ENCODE measurements at places on chromosomes 7 and 10. TPM values are rescaled to one million over a fixed set of nuclear protein-coding genes. Genes with fewer than 3 reads are reported as not detected.

- no peak for DNase-seq
- H3K36me3 ChIP-seq = no peaks in the 10 kb centered on the region
- H3K27me3 ChIP-seq = no peaks in the 10 kb centered on the region
- H3K4me3 ChIP-seq = peak overlapping the region; percentile 5
These were observed 92.0 kb downstream of the ZFAND4 start for GRCh38 chr10:45580371-45581215.

Gene GPR15LG
- 0.44 TPM for total RNA-seq

GRCh38 chr7:80918909-80919721 lies at the start of gene SEMA3C:
Gene SEMA3C (minus strand): TSS chr7:80919051. CDS start chr7:80916781, 2,270 bp downstream.
- peak; percentile 92 for DNase-seq
- H3K27ac ChIP-seq = no peak within 1 kb of the TSS
- H3K4me1 ChIP-seq = no peaks in the 10 kb centered on the region
- peak within 1 kb of the TSS; percentile 74 for H3K4me3 ChIP-seq

DNA sequence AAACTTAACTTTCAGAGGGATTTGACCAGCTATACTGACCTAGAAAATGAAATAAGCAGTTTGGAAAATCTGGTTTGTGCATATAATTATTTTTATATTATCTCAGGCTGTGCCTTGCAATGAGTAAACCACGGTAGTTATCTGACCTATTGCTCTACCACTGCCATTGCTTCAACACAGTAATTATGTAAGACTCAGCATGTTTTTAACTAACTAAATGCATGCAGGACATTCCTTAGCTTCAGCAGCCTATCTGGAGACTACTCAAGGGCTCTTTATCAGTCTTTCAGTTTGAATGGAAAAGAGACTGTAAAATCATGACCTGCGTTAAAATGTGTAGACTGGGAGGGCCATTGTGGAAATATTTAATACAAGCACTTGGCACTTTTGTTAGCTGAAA lies 22.5 kb downstream of the CHN2 start:
- no peaks in the 10 kb centered on the region for H3K27me3 ChIP-seq
- no peak overlapping the region for H3K4me3 ChIP-seq
- H3K27ac ChIP-seq = no peak overlapping the region
- no peak for DNase-seq
- peaks cover 18% of the 10 kb centered on the region for H3K4me1 ChIP-seq
- no peaks in the 10 kb centered on the region for H3K36me3 ChIP-seq

Gene NAPEPLD
- 26.0 TPM for total RNA-seq

- no peaks in the 10 kb centered on the region for H3K4me1 ChIP-seq
- no peak overlapping the region for H3K4me3 ChIP-seq
- no peaks in the 10 kb centered on the region for H3K36me3 ChIP-seq
- DNase-seq = no peak
These were observed 166.2 kb downstream of the EXOC4 start for GRCh38 chr7:133419041-133419440.

Gene TAS2R5
- 2.5 TPM for total RNA-seq

Gene RBP4
- 77.4 TPM for total RNA-seq

DNA sequence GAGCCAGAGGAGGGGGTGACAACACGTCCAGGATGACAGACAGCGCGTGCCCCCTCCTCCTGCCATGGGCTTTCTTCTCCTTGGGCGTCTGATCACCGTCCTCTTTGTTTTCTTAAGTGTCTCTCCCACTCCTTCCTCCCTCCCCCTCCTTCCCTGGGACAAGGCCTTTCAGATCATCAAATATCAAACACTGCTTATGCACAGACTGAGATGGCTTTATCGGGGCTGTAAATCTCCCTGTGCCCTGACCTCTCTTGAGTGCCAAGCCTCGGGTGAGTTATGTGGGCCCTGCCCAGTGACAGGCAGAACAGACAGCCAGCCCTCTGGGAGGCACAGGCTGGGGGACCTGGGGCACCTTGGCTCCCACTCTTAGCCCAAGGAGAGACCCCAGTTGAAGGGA lies 116.4 kb downstream of the C10orf105 start:
- H3K4me1 ChIP-seq = no peaks in the 10 kb centered on the region
- peak; percentile 61 for DNase-seq
- no peak overlapping the region for H3K4me3 ChIP-seq
- no peaks in the 10 kb centered on the region for H3K36me3 ChIP-seq
- H3K27me3 ChIP-seq = no peaks in the 10 kb centered on the region

DNA sequence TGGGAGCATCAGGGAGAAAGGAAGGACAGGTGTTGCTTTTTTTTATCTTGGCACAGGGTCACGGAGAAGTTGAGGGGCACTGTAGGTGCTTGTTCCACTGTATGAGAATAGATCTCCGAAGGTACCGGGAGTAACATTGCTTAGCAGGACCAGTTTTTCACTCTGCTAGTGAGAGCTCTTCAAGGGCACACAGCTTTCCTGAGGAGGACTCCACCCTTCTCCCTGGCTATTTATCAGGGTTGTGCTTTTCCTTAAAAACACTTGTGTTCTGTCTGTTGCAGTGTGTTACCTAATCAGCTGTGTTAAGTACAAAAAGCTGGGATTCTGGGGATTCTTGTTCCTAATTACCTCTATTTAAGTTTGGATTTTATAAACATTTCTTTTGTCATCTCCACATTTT lies 160.5 kb downstream of the SND1 start:
- H3K4me1 ChIP-seq = peaks cover 6% of the 10 kb centered on the region
- no peak overlapping the region for H3K27ac ChIP-seq
- no peak overlapping the region for H3K4me3 ChIP-seq

- DNase-seq = peak; percentile 16
- H3K4me3 ChIP-seq = no peak overlapping the region
- no peaks in the 10 kb centered on the region for H3K4me1 ChIP-seq
- no peaks in the 10 kb centered on the region for H3K36me3 ChIP-seq
- H3K27ac ChIP-seq = no peak overlapping the region
These were observed 277.6 kb upstream of the PHF14 start for GRCh38 chr7:10696064-10696463.

- no peak overlapping the region for H3K27ac ChIP-seq
- no peak for DNase-seq
- H3K4me3 ChIP-seq = no peak overlapping the region
- no peaks in the 10 kb centered on the region for H3K36me3 ChIP-seq
- H3K4me1 ChIP-seq = no peaks in the 10 kb centered on the region
These were observed 142.0 kb downstream of the HDAC9 start for GRCh38 chr7:18637516-18637915.
